NCI-H2107 (cell line): ENCODE measurements at places on chromosomes 3 and 15.

- DNase-seq, result no peak
These were observed 75.6 kb upstream of the LMOD3 start for GRCh38 chr3:69197922-69198530.

GRCh38 chr3:12911881-12912415 lies 70.6 kb upstream of the RPL32 start:
- no peak for DNase-seq

DNA sequence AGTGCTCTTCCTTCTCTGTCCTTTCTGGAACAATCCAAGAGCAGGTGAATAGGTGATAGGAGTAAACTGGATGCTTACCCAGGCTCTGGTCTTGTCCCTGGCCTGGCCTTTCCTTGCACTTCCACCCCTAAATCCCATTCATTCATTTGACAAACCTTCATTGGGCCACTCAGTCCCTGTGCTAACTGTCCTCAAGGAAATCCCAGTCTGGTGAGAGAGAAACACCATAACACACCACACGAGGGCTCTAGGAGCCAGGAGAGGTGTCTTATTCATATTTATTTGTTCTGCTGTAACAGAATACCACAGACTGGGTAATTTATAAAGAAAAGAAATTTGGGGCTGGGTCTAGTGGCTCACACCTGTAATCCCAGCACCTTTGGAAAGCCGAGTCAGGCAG lies 22.8 kb downstream of the EFCC1 start:
- DNase-seq, result peak; percentile 26

GRCh38 chr3:10580426-10580825 lies 75.0 kb upstream of the ATP2B2 start:
- DNase-seq, result no peak

GRCh38 chr3:73765878-73766545 lies 141.3 kb upstream of the PDZRN3 start:
- no peak for DNase-seq

- DNase-seq, result peak; percentile 6
These were observed 469.6 kb upstream of the PPP2R3A start for GRCh38 chr3:135495891-135496290.

- no peak for DNase-seq
These were observed 37.4 kb downstream of the WWTR1 start for GRCh38 chr3:149620291-149621020.

DNA sequence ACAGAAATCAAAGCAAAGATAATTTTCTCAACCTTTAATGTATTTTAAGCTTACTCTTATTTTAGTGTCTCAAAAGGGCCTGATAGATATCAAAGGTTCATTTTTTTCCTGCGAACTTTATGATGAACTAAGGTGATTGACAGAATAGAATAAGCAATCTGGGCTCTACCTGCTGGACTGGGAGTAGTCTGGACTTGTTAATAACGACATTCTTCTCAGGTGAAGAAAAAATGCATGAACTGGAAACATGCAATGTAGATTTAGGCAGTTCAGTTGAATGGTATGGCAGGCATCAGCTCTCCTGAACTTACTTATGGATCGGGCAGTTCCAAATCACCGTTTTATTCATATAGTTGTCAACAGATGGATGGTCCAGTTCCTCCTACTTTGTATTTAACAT lies 189.7 kb upstream of the ZBTB20 start:
- no peak for DNase-seq

- DNase-seq, result no peak
These were observed 137.6 kb downstream of the IMPG2 start for GRCh38 chr3:101182734-101183133.

DNA sequence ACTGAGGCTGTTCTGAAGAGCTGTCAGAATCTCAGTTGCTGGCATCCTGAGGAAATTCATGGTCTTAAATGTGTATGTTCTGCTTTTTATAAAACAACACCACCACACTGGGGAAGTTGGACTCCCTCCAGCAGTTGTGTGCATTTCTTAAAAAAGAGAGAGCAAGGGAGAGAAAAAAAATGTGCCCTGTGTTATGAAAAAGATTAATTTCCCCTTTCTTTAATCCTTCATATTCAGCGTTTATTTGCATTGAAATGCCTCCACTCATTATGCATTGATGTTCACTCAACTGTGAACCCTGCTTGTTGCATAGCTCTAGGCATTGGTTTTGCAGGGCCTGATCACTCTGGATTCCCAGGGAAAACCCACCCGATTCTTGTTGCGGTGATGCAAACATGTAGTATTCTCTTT lies 4.4 kb upstream of the ZNF609 start:
- DNase-seq, result no peak

DNA sequence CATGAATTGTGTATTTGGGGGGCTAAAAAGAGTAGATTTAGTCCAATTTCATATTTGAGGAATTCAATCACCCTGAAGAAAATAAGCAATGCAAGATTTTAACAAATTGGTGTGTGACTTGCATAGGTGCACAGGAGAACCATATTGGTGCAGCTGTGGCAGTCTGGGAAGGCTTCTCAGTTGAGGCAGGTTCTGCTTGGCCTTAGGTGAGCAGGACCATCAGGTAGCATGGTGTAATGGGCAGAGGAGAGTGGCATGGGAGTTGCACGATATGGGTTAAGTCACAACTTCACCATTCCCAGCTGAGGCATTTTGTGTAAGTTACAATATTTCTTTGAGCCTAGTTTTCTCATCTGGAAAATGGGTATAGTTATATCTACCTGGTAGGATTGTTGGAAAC lies 10.5 kb downstream of the EBLN2 start:
- DNase-seq, result no peak

- no peak for DNase-seq
These were observed 25.1 kb upstream of the CSTA start for GRCh38 chr3:122299872-122300460.

- DNase-seq, result no peak
These were observed 85.8 kb downstream of the MCTP2 start for GRCh38 chr15:94317211-94317610.

DNA sequence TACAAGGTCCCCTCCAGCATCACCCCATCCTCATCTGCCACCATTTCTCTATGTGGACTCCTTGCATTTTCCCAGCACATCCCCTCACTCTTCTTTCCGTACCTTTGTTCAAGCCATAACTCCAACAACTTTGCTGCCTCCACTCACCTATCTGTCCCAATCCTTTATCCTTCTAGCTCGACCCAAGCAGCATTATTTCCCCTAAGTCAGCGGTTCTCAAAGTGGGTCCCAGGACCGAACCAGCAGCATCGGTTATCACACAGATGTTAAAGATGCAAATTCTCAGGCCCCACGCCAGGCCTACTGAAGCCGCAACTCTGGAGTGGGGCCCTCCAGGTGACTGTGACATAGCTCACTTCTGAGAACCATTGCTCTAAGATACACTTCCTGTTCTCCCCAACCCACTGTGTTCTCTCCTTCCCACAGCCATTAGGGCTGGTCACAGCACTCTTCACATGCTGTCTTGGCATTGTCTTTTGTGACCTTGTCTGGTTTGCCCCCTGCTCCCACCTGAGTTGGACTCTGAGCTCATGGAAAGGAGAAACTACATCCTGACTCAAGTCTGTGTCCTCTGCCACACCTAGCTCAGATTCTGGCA lies 56.2 kb downstream of the AAGAB start:
- DNase-seq, result no peak

- no peak for DNase-seq
These were observed 557.2 kb upstream of the TBL1XR1 start for GRCh38 chr3:177754508-177754921.
